ENCODE measurements at places on chromosomes 1 and 21.
A peak's percentile ranks its signal among the peaks of the same experiment; 100 is the strongest.

DNA sequence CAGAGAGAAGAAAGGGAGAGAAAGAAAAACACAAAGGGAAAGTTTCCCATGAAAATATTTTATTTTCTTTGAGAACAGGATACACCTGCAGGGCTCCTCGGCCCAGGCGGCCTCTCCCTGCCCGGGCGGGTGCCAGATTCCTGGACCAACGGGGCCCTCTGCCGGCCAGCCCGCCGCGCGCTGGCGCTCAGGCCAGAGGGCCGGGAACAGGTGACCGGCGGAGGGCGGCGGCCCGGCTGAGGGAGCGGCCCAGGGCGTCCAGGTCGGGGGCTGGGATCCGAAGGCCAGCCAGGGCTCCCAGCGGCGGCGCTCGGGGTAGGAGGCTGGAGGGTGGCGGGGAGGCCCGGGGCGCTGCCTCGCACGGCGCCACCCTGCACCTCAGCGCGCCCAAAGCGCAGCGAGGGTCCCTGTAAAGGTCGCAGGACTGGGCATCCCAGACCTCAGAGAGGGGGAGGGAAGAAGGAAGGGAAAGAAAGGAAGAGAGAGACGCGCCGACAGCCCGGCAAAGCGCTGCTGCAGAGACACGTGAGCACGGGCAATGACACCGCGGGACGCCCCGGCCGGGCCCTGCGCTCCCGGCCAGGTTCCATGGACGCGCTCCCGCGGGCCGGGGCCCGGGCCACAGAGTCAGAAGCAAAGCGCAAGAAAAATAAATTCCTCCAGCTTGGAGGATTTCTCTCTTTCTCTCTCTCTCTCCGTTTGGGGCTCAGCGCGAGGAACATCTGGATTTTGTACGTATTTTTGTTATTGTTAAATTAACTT, 927 bp downstream of the WNT9A start:
- peak; percentile 35 for DNase-seq

- DNase-seq, result no peak
Measured at GRCh38 chr1:68401506-68401905, 48.2 kb downstream of the RPE65 start.

DNA sequence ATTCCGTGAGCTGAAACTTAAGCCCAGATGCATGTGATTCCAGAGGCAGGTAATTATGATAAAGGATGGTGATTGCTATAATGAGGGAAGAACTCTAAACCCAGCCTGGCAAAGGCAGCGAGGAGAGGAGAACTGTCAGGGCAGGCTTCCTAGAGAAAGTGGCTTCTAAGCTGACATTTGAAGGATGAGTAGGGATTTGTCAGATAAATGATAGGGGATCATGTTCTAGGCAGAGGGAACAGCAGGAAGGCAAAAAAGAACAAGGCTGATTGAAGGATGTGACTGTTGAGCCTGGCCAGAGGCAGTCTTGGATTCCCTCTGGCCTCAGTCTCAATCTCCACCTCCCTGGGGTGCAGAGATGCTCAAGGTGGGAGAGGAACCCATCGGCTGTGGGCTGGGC, 146.4 kb upstream of the POU3F1 start:
- no peak for DNase-seq

DNA sequence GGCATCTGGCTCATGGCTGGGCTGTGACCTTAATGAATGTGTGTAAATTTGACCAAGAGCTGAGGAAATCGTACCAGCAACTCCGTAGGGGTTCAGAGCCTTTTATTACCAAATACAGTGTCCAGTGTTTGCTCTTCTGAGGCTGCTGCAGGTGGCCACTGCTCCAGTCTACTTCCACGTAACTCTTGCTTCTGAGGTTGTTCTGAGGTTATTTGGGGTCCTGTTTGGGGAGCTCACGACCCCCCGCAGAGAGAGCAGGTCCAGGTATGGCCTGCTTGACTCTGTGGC, 33.6 kb downstream of the MAN1C1 start:
- DNase-seq, result no peak

DNA sequence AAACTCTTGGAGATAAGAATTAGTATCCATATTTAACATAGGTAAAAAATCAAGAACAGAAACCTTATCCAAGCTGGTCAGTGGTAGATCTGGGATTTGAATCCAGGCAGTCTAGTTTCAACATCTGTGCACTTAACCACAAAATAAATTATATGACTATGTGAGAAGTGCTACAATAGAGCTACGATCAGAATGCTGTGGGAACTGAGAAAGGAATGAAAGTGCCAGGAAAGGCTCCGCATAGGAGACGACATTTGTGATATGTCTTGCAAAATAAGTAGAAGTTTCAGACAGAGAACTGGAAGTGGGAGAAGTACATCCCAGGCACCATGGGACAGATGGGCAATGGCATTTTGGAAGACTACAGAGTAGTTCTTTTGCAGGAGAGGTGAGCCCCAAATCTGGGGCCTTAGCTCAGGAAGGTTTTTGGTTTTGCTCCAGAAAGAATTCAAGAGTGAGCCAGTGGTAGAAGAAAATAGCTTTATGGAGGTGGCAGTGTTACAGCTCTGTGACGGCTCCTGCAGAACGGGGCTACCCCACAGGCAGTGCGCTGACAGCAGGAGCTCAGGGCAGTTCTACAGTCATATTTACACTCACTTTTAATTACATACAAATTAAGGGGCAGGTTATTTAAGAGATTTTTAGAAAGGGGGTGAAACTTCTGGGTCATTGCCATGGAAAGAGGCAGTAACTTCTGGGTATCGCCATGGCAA, 25.5 kb upstream of the GJA5 start:
- no peak for DNase-seq

DNA sequence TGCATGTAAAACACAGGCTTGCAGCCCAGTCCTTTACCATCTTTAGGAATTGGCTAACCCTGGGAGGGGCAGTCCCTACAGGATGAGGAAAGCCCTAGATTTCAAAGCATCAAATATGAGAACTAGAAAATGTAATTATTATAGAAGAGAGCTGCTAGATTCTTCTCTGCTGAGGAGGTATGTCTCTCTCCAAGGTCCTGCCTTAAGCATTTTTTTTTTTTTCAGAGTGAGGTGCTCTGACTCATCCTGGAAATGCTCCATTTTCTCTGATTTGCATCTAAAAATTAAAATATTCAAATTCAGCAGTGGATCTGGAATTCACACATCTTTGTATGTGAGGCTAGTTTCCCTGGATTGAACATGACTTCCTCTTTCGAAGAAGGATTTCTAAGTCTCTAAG, 149.8 kb downstream of the ZNF648 start:
- no peak for DNase-seq

DNA sequence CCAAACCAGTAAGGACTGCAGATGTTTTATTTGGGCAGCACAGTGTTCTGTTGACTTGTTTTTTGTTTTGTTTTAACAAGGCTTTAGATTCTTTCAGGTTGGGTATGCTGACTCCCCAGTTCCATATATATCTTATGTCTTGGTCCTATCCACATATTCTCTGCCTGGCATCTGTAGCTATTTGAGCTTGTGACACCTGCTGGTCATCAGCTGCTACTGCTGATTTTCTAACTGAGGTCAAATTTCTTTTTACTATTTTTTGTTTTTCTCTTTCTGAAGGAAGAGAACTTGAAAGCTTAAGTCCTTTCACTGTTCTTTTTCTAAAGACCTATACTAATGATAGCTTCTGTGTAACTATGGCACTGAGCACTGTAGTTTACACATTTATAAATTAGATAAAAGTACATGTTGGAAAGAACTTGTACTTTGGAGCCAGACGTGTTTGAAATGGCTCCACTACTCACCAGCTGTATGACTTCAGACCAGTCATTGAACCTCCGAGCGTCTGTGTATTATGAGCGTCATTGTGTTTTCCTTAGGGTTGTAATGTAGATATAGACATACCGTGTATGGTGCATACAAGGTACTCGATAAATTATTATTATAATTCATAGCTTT, 109.4 kb downstream of the NRDC start:
- DNase-seq, result peak; percentile 44

GRCh38 chr1:162218975-162219374, 149.5 kb downstream of the NOS1AP start:
- no peak for DNase-seq

DNA sequence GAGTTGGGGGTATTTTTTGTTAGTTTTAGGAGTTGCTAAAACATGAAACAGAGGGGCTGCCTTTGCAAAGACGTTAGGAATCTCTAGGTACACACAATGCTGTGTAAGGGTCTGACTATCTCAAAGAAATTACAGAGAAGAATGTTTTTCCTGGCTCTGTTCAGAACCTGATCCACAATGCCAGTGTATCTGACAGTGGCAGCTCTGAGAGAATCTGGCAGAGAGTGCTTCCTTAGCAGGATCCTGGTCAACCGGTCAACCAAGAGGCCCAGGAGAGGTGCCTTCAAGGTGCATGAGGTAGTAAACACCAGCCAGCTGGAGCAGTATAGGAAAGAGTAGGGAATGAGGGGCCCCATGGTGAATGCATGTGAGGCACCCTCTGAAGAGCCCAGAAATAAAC, 40.9 kb upstream of the RGS1 start:
- DNase-seq, result no peak

DNA sequence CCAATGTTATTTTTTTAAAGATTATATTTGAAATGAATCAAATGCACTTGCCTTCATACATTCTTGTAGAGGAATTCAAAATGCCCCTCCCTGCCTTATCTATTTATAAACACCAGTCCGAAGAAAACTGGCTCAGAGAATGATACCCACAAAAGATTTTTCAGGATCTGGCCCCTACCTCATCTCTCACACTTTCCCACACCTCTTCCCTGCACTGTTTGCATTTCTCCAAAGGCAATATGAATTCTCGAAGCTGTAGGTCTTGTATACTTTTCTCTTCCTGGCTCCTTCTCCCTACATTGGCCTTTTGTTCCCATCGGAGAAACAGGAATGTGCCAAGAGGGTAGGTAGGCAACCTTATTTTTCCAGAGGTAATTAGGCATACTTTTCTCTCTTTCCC, 12.0 kb upstream of the CCDC190 start:
- DNase-seq, result no peak

DNA sequence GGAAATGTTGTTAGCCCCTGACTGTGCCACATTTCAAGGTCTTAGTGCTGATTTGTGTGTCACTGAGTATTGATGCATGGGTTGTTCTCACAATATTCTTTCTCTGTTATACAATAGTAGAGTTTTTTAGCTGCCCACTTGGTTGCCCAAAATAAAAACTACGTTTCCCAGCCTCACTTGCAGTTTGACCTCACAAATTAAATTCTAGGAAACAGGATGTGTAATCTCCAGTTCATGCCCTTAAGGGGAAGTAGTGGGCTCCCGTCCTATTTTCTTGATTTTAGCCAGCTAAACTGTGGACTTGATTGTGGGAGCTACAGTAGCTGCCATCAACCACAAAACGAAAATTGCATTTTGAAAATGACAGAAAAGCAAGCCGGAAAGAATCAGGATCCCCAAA, 27.3 kb upstream of the LAMC1 start:
- DNase-seq, result no peak

GRCh38 chr1:165290148-165290547, 66.4 kb downstream of the LMX1A start:
- no peak for DNase-seq

DNA sequence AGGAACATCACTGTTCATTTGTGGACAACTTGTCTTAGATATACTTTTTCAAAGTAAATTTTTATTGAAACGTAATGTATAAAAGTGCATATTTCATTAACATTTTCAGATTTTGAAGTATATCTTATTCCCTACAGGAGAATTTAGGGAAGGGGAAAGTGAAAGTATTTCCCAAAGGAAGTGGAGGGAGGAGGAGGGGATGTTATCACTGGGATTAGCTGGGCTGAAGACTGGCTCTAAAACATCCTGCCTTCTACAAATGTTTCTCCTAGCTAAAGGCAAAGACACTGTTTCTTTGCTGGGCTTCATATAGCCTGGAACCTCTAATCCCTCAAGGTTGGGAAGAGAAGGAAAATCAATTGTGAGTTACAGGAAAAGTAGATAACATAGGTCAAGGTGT, 7.1 kb upstream of the ZNF697 start:
- DNase-seq, result no peak

- no peak for DNase-seq
Measured at GRCh38 chr1:204970937-204971336, 72.1 kb upstream of the CNTN2 start.

Data from stromal cell of bone marrow (primary cell).